Activated CD8-positive, alpha-beta memory T cell treated with anti-CD3 and anti-CD28 coated beads, Interleukin-2, amount 10 ng/mL, durations not matched to agents 7 days and 5 days (primary cell): ENCODE measurements at places on chromosomes 11 and 22.

GRCh38 chr22:42792909-42793847, 63.9 kb downstream of the ARFGAP3 start:
- DNase-seq = no peak

- DNase-seq = peak; percentile 74
Measured at GRCh38 chr11:61293867-61294716, 1.0 kb downstream of the VWCE start.

DNA sequence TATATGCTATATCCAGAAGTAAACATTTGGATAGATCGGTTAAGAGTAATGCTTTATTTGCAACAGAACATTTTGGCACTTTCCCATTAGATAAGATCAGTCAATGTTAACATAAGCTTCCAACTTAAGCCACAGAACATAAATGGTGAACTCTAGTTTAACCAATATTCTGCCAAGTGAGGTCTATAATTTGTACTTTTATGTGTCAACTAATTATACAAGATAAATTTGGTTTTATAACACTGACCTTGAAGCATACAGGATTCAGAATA, 23.5 kb upstream of the BLID start:
- DNase-seq = no peak

GRCh38 chr11:123055191-123055901, 6.6 kb downstream of the HSPA8 start:
- DNase-seq = no peak

DNA sequence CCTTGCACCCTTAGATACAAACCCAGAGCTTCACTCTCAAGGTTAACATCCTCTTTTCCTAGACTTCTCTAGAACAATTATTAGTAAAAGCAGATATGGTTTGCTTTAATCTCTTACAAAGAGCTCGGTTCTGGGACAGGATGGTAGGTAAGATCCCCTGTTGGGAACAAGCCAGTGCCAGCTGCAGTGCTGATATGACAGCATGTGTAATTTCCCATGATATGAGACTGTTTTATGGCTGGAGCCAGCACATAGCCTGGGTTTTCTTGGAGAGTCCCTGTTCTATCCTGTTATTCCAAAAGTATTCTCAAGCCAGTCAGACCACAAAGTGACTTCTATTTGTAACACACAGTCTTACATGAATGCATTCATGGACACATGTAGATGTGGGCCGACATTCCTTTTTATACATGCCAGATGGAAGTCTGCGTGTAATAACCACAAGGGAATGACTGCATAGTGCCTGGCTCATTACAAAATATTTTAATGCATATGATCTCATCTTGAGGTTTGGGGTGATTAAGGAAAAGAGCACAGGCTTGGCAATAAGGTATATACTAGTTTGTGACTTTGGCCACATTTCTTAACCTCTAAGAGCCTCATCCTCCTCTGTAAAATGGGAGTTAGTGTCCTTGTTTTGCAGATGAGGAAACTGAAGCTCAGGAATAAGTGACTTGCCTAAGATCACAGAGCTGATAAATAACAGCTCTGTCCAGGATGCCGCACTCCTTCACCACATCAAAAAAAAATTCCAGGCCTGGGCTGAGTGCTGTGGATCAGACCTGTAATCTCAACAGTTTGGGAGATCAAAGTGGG, 21.8 kb downstream of the CLMP start:
- DNase-seq = no peak

DNA sequence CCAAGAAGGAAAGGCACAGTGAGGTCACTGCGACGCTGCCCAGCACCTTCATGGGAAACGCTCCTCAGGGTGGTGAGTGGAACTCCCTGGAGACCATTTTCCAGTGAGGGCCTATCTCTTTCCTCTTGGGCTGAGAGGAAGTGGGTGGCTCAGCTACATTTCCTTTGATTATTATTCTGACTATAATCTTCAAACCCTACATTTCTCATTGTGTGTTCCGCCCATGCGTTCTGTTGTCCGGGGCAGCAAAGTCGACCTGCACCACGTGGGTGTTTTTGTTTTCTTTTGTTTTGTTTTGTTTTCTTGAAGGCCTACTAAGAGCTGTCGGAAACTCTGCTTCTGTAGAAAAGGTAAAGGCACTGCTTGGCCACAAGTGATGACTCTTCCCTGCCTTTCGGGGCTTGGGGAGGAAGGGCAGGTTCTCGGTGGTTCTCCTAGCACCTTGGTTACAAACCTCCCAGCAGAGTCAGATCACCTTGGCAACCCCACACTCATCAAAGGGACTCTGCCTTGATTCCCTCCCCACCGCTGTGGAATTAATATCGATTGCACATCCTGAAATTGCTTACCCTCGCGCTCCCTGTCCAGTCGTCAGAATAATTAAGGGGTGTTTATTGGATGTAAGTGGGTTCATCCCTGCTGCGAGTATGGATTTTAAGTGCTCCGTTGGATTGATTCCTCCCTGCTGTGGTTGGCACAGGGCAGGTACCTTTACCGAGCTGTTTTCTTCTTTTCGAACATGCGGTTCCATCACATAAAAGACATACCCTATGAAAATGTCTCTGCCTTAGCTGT, 7.3 kb downstream of the PARVB start:
- DNase-seq = no peak

- no peak for DNase-seq
Measured at GRCh38 chr22:38652859-38653258, 3.3 kb downstream of the FAM227A start.

DNA sequence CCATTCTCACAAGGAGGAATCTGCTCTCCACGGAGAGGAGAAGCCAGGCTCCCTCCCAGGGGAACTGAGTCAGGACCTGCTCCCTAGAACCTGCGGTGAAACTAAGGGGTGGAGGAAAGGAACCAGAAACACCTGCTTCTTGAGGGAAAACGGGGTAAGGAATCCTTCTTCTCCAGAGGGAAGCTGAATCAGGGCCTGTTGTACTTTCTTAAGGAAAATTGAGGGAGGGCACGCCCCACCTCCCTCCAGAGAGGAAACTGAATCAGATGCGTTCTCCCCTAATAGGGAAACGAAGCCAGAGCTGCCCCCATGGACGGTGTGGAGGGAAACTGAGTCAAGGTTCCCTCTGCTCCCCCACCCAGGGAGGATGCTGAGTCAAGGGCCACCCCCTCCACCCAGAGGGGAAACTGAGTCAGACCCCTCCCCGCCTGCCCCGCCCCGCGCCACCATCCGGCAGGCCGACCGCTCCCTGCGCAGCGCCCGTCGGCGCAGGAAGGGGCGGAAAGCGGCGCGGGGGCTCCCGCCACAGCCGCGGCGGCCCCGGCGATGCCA, 393 bp downstream of the RELA start:
- DNase-seq = no peak

- DNase-seq = peak; percentile 51
Measured at GRCh38 chr22:17639247-17639741, 737 bp downstream of the BCL2L13 start.

GRCh38 chr22:38953577-38954413, 3.6 kb upstream of the APOBEC3A start:
- peak; percentile 93 for DNase-seq

- peak; percentile 74 for DNase-seq
Measured at GRCh38 chr22:42074132-42074811, at the start of gene PHETA2. TSS of gene PHETA2 (plus strand) at chr22:42074248. CDS start at chr22:42077294, 3,046 bp downstream.

GRCh38 chr11:26096451-26096850, 235.5 kb upstream of the ANO3 start:
- no peak for DNase-seq

- DNase-seq = peak; percentile 75
Measured at GRCh38 chr22:19986410-19987341, 29.9 kb downstream of the ARVCF start.

- no peak for DNase-seq
Measured at GRCh38 chr11:73991471-73992006, 8.9 kb upstream of the UCP2 start.

DNA sequence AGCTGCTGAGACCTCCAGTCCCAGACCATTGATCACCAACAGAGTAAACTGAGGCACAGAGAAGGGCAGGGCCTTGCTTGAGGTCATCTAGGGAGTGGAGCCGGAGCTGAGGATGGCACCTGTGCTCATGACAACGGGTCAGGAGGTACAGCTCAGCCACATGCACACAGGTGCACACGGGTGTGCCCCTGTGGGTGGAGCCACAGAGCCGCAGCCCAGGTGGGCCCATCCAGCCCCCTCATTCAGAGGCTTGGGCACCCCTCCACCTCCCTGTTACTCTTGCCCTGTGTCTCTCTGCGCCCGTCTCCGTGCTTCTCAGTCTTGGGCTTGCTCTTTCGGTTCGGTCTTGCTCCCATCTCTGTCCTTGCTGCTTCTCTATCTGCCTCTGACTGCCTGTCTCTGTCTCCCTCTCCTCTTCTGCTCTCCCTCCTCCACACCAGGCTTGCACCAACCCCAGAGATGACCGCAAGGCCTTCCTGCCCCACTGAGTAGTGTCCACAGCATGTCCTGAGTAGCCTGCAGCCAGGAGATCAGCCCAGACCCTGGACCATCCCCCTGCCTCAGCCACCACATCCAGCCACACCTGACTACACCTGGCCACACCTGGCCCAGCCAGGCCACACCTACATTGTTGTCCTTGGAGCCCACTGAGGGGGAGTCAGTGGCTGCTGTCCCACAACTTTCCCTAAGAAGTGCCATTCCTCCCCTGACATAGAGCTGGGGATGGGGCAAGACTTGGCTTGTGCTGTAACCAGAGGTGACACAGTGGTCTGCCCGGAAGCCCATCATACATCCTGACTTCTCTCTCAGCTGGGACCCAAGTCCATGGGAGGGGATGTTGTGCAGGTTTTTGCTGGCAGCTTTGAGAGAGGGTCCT, 39.3 kb upstream of the CRYBB3 start:
- DNase-seq = no peak

DNA sequence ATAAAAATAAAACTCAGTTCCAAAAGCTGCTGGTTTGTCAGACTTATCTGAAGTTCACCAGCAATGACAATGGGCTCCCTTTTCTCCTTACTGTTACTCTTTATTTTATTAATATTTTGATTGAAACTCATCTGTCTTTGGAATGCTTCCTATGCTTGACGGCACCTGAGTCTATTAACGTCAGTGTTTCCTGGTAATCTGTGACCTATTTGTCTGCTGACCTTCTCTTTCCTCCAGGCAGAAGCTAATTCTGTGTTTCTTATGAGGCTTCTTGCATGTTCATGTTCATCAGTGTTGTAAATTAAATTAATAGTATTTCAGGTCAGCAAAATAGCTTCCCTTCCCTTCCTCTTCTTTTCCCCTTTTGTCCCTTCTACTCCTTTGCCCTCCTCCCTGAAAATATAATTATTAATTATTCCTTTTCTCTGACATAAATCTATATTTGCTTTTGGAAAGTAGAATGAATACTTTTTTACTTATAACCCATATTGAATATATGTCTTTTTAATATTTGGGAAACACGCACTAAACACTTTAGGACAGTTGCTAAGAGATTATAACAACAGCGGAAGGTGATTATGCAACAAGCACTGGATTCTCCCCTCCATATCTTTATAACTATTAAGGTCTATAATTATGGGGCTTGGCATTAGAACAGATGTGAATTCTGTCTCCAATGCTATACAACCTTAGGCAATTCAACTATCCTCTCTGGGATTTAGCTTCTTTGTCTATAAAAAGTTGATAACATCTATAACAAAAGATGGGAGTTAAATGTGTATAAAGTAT, 32.1 kb upstream of the PCF11 start:
- DNase-seq = no peak

- no peak for DNase-seq
Measured at GRCh38 chr11:8831861-8832260, 79.1 kb upstream of the AKIP1 start.

DNA sequence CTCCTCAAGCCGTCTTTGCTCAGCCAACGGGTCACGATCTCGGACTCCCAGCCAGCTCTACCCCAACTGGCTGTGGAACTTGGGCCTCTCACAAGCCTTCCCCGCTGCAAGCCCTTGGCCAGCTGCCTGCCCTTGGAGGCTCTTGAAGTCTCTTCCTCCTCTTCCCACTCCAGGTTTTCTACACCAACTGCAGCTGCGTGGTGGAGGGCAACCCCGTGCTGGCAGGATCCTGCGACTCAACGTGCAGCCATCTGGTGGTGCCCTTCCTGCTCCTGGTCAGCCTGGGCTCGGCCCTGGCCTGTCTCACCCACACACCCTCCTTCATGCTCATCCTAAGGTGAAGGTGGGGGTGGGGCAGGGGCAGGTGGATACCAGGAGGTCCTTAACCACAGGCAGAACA, 40.5 kb upstream of the TPBGL start:
- no peak for DNase-seq

GRCh38 chr11:49851971-49852389, 100.2 kb upstream of the OR4C13 start:
- DNase-seq = no peak

- DNase-seq = no peak
Measured at GRCh38 chr11:2724104-2724503, 24.3 kb upstream of the KCNQ1OT1 start.

DNA sequence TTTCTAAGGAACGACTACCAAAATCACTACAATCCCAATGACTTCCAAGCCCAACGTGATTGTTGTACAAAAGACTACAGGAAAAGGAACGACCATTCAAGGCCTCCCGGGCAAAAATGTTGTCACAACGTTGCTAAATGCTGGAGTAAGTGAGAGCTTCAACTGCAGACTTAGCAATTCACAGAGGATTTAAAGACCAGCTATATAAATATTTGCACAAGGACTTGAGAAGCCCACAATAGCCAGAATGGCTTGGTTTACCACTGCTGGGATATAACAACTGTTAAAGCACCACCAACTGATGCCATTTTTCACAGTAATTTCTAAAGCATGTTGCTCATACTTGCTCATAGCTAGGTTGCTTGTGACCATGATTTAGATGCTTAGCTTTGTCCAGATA, 78.3 kb downstream of the EMSY start:
- DNase-seq = no peak
